A375 (cell line): ENCODE measurements at places on chromosomes 2 and 18. TPM values are rescaled to one million over a fixed set of nuclear protein-coding genes. Genes with fewer than 3 reads are reported as not detected.

The C2orf66 gene
- total RNA-seq = 0.15 TPM in 1 of 2 replicates, not detected in the other

The IL1F10 gene
- total RNA-seq = not detected in 2 replicates

The HTRA2 gene
- total RNA-seq = 50.9 and 52.6 TPM in 2 replicates

The AQP12B gene
- not detected in 2 replicates for total RNA-seq

The CCDC195 gene
- total RNA-seq = not detected in 2 replicates

The NYAP2 gene
- not detected in 2 replicates for total RNA-seq
